CD4-positive, alpha-beta T cell treated with Interferon alpha-2 for 1 hour (primary cell): ENCODE measurements at places on chromosomes 2 and 18.
A peak's percentile ranks its signal among the peaks of the same experiment; 100 is the strongest.

GRCh38 chr2:76281156-76281841 lies 570.6 kb upstream of the GCFC2 start:
- DNase-seq, result no peak

- DNase-seq, result no peak
Observed at GRCh38 chr18:53040286-53040685, 700.3 kb downstream of the DCC start.

DNA sequence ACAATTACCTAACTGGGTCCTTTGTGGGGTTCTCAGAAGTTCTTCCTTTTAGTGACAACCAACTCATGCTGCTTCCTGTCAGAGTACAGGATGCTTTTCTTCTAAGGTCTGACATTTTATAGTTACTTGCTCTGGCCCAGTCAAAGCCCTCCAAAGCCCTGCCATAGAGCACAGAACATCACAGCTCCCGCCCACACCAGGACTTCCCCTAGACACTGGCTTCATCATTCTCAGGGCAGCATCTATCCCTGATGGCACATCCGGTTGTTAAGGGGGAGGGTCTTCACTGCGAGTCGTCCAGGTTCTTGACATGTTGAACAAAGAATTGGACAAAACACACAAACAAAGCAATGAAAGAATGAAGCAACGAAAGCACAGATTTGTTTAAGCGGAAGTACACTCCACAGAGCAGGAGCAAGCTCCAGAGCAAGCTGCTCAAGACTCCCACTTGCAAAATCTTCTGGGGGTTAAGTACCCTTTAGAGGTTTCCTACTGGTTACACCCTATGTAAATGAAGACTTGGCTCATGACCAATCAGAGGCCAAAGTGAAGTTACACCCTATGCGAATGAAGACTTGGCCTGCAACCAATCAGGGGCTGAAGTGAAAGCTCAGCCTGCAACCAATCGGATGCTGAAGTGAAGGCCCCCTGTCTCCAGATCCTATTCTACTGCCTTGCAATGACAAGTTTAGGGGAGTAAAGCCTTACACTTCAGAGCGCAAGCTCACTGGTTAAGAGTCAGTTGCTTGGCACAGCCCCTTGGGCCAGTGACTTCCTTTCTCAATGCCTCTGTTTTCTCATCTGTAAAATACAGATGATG lies 79.0 kb downstream of the HDAC4 start:
- peak; percentile 79 for DNase-seq

DNA sequence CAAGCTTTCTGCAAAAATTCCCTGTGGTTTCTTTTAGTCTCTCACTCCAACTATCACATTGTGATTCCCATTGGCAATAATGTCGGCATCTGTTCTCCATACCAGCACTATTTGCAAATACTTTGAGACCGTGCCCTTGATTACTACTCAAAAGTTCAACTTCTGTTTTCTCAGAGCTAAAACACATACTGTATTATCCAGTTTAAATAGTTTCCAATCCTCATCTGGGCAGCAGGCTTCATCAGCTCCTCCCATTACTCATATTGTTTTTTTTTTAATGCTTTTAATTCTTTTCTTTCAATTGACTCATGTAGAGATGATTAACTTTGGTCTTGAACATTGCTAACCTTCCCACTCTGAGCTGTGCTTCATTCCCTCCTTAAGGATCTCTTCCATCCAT lies 135.8 kb downstream of the METTL8 start:
- DNase-seq, result no peak

DNA sequence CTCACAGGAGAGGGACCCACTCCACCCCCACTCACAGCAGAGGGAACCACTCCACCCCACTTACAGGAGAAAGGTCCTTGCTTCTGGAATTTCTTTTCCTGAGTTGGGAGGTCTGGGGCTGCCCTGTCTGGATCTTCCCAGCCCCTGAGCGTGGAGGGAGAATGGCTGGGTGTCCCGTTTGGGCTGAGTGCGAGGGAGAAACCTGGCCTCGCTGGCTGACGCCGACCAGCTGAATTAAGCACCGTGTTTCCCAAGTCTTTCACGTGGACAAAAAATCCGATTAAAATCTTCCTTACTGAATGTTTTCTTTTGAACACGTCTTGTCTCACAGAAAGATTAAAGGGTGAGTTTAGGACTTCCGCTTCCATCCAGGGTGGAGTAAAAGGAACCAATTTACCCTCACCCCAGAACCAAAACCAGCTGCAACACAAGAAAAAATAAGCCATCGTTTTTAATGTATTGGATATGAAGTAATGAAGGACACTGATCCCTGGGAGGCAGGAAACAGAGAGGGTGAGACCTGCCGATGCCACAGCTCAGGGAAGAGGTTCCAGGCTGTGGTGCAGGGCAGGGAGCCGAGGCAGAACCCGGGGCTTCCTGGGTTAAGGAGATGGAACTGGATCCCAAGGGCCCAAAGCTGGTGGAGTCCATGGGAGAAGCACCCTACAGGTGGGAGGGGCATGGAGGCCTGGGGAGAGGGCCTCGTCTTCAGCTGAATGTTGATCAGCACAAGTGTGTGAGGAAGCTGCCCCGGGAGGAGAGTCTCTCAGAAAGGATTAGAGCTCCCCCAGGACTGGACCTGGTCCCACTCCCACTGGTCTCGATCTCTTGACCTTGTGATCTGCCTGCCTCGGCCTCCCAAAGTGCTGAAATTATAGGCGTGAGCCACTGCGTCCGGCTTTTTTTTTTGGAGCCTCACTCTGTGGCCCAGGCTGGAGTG lies 60.3 kb downstream of the RTP5 start:
- no peak for DNase-seq

DNA sequence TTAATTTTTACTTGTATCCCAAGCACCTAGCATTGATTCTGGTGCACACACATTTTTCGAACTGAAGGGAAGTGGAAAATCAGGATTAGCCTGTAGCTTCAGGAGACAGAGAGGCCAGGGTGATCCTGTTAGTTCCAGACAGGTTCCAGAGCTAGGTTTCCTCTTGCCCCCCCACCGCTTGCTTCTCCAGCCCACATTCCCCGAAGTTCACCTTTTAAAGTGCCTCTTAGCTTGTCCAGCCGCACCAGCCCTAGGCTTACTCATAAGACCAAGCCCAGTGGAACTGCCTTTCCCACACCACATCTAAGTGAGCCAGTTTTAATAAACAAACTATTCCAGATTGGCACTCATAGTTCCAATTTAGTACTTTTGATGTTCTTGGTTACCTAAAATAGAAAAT lies 898.6 kb upstream of the KLHL29 start:
- DNase-seq, result no peak

DNA sequence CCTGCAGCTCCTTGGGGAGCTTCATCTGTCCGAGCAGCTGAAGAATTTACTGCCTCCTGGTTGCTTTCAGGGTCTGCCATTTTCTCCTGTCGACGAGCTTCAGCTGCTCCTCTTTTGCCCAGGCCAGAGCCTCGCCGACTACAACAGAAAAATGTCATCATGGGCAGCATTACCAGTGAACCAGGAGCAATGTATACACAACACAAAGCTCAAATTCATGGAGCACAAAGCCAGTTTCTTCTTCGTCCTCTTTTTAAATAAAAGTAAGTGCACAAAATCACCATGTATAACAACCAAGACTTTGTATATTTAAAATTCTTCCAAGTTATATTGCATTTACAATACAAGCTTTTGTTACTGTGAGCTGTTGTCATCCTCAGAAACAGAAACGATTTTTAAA lies 85.0 kb downstream of the TRIP12 start:
- no peak for DNase-seq

DNA sequence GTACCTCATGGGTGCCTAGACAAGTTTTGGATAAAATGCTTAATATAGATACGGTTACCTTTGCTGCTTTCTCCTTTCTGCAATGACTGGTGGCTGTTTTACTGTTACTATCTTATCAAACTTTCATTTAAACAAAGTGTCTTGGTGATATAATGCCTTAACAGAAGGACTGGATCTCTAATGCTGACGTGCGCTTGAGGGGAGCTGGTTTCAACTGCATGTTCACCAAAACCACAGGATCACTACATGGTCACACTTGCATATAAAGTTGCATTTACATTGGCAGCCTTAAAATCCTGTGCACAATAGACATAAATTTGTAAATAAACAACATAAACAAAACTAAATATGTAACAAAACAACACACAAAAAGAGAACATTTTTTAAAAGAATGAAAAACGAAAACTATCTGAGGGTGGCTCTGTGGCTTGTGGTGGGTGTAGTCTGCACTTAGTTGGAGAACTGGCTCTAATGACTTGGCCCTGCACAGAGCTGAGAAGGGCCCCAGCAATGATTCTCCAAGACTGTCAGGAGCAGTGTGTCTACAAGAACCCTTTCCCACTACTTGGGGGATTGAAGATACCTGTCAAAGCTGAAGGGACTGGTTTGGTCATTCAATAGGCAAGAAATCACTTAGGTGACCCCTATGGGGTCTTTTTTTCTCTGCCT lies 135.5 kb downstream of the UXS1 start:
- no peak for DNase-seq

GRCh38 chr2:113196839-113197238 lies 23.1 kb downstream of the PSD4 start:
- no peak for DNase-seq

GRCh38 chr18:70188113-70188512 lies 17.4 kb downstream of the RTTN start:
- DNase-seq, result no peak

DNA sequence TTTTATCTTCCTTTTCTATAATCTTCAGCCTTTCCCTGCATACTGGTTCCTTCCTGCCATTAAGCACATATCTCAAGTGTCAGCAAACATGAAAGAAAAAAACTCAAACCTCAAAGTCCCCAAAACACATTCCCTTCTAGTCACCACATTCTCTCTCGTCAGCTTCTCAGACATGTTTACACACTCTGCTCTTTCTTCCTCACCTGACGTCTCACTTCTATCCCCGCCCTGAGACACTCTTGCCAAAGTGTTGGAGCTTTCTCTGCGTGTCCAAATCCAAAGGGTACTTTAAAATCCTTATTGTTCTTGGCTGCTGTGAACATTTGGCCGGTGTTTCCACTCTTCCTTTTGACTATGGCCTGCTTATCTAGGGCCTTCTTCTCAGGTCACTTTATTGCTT lies 47.9 kb downstream of the SOX11 start:
- no peak for DNase-seq

DNA sequence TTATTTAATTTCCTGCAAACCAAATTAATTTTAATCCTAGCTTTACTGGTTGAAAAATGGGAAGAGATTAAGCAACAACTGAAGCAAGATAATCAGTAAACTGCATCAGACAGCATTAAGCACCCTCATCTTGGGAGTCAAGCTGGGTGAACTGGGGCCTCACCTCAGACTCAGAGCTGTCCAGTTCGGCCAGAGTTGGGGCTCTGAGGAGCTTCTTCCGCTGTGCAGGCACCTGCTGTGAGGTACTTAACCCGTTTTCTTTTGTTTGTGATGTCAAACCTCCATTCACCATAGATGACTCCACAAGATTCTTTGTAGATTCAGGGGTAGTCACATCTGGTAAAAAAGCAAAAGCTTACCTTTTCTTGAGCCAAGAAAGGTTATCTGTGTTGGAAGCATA lies 71.8 kb downstream of the PRELID3A start:
- no peak for DNase-seq

- DNase-seq, result peak; percentile 15
Observed at GRCh38 chr2:156110890-156111289, 221.6 kb downstream of the NR4A2 start.

- no peak for DNase-seq
Observed at GRCh38 chr2:132909427-132909826, 239.4 kb upstream of the LYPD1 start.

- no peak for DNase-seq
Observed at GRCh38 chr2:96259497-96259921, 6.3 kb downstream of the TMEM127 start.

- DNase-seq, result no peak
Observed at GRCh38 chr2:158297120-158297519, 159.4 kb downstream of the CCDC148 start.

GRCh38 chr2:98247383-98247782 lies 98.9 kb upstream of the CNGA3 start:
- no peak for DNase-seq

DNA sequence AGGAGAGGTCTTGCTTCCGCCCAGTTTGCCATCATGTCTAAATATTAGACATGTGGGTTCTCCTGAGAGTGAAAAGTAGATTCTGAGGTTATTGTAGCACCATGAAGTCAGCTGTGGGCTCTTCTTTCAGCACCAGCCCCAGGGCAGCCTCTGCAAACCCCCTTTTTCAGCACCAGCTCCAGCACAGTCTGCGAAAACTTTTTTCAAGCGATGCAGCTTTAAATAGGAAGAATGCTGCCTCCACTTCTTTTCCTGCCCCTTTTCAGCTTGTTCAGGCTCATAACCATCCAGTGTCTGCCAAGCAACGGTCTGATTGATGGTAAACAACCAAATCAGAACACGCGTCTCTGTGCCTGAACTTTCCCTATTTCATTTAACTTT lies at the start of gene COL5A2:
TSS of gene COL5A2 (minus strand) at position 192 of the 381 bp plus-strand sequence. CDS start at position 35, 157 bp downstream.
- no peak for DNase-seq

- DNase-seq, result no peak
Observed at GRCh38 chr2:186281726-186282125, 204.3 kb upstream of the ZC3H15 start.

GRCh38 chr2:112493858-112494648 lies 12.1 kb downstream of the TTL start:
- no peak for DNase-seq

DNA sequence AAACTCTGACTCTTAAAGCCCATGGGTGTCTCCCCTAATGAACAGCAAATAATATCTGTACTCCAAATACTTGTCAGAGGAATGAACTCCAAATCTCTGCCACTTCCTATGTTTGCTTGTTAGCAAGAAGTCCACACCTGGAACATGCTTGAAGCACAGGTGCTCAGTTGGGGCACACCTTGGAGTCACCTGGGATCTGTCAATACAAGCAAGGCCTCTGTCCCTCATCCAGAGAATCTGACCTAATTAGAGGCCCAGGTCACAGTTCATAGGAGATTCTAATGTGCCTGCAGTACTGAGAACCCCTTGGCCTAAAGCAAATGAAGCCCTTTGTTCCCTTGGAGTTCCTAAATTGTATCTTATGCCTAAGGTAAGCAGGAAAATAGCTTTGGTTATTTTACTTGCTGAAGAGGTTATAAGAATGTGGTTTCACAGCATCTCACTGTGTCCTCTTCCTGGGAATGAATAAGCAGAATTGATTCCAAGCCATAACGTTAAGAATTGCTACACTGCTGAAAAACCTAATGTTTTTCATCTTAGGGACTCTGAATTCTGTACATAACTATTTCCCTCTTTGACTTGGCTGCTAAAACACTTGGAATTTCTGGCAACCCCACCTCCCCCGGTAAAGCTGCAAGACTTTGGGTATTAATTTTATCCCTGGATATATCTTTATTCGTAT lies 113.4 kb downstream of the PIEZO2 start:
- DNase-seq, result no peak

DNA sequence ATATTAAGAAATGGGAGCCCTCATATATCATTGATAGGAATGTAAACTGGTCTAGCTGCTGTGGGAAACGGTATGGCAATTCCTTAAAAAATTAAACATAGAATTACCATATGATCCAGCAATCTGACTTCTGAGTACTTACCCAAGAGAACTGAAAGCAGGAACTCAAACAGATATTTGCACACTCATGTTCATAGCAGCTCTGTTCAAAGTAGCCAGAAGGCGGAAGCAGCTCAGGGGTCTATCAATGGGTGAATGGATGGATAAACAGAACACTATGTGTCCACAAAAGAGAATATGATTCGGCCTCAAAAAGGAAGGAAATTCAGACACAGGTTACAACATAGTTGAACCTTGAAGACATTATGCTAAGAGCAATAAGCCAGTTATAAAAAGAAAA lies 135.7 kb upstream of the NDUFV2 start:
- no peak for DNase-seq
